ENCODE measurements at places on chromosomes 7 and 10.

DNA sequence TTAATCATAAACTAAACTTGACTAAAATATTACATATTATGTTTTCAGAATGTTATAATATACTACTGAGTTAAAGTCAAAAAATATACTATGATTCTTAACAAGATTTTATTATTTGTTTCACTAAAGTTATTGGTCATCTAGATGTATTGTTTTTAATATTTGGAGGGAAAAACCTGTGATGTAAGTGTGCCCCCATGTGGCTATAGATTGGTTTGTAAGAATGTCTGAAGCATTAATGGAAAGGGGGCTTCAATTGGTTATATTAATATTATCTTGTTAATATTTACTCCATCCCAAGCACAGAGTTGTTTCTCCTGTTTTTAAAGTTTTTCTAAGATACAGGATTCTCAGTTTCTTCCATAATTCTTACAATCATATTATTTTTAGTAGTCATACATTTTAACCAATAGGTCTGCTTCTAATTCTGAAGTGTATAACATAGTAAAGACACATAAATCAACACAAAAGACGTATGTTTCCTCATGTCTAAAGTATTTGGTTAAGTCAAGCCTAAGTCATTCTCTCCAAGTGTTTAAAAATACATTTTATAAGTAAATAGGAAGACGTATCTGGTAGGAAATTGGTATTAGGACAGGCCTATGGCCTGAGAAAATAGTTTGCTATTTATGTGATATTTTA is 58.0 kb downstream of the GNAT3 start:
- DNase-seq, result no peak

- DNase-seq, result no peak
Observed at GRCh38 chr7:156192921-156193320, 380.7 kb upstream of the SHH start.

DNA sequence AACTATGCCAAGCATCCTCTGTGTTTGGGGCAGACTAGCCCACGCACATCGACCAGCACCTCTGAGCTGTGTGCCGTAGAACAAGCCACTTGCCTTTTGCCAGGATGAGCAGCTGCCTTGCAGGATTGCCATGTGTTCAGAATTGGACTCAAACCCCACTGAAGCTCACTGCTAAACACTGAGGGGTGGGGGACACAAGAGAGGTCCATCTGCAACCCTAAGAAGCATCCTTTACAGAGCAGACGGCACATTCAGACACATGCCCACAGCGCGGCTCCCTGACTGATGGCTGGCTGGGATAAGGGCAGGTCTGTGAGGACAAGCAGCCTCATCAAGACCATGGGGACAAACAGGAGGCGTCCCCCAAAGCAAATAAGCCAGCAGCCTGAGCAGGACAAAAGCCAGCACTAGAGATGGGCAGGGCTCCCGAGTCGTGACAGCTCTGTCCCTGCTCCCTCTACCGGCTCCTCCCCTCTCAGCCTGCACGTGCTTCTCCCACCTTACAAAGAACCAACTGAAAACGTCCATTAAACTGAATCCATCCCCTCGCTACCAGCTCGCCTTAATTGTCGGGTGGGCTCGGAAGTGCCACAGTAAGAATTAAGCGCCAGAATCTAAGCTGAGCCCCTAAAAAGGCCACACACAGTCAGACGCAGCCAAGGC is 114.2 kb downstream of the PRKAG2 start:
- no peak for DNase-seq

DNA sequence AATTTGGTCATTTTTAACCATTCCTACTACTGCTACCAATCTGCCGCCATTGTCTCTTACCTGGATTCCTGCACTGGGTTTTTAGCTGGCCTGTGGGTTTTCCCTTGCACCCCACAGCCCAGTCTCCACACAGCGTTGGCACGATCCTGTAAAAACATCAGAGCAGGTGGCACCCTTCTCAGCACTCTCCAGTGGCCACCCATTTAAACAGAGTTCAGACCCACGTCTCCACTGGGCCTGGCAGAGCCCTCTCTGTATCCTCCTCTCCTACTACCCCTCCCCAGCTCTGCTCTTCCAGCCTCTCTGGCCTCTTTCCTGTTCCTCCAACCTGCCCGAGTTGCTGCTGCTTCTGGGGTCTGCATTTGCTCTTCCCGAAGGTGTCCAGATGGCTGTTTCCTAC is 259.4 kb downstream of the SDK1 start:
- DNase-seq, result no peak

GRCh38 chr7:11896663-11897062 is 64.7 kb upstream of the THSD7A start:
- DNase-seq, result no peak

DNA sequence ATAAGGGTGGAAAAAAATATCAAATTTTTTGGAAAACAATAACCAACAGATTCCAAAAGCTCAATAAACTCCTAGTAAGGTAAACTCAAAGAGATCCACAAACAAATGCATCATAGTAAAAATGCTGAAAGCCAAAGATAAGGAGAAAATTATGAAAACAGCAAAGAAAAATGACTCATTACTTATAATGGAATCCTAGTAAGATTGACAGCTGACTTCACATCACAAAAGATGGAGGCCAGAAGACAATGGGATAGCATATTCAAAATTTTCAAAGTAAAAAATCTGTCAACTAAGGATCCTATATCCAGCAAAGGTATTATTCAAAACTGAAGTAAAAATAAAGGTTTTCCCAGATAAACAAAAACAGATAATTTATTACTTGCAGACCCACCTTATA is 183.4 kb upstream of the VIPR2 start:
- no peak for DNase-seq

- no peak for DNase-seq
Observed at GRCh38 chr7:103501206-103501605, 55.2 kb upstream of the SLC26A5 start.

GRCh38 chr7:52540041-52540440 is 495.4 kb upstream of the POM121L12 start:
- no peak for DNase-seq

DNA sequence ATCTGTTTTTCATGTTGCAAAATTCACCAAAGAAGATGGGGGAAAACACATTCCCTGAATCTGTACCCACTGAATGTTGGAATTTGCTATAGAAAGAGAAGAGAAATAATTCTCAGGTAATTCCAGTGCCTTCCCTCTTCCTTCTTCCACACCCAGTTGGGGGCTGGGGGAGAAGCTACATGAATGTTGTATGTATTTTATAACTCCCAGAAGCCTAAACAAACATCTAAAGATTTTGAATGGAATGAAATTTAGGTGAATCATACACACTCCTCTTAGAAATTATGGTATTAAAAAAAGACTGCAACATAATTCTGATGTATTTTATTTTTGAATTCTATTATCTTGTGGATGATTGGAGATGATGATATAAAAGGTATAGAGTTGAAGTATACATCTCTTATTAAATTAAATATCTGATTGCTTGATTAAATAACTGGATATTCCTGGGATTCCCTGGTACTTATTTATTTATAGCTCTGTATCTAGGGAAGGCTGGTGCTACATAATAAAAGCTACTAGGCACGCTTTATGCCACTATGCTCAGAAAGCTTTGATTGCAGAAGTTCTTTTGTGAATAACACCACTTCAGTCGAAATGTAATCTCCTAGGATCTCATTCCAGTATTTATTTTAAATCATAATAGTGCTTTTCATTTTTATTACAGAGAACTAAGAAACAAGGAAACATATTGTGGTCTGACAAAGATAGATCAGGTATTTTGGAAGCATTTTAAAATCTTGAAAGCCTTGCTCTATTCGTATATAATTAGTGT is 98.5 kb downstream of the MCU start:
- no peak for DNase-seq

DNA sequence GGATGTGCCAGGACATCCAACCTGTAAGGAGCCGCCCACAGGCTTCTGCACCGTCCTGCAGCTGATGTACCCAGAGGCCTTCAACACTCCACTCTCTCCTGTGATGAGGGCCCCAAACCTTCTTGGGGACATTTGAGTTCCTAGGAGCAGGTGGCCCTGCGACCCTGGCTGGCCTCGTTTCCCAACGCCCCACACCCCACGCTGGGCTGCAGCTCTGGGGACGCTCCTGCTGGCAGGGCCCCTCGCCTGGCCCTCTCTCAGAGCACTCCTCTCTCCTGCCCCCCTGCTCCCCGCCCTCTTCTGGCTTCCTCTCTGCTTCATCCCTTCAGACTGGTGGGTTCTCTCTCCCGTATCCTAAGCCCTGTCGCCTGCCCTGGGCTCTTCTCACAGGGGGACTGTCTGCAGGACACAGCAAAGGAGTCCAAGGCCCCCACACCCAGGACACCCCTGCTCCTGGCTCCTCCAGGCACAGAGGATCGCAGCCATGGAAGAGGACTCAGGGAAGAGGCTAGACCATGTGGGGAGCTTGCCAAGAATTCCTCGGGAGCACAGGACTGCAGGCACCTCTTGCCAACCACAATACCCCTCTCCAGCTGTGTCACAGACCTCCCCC is 541.4 kb downstream of the TCERG1L start:
- no peak for DNase-seq

- peak; percentile 85 for DNase-seq
Observed at GRCh38 chr7:39838326-39838725, 111.7 kb upstream of the CDK13 start.

- DNase-seq, result no peak
Observed at GRCh38 chr7:144853542-144853941, 17.7 kb upstream of the TPK1 start.

DNA sequence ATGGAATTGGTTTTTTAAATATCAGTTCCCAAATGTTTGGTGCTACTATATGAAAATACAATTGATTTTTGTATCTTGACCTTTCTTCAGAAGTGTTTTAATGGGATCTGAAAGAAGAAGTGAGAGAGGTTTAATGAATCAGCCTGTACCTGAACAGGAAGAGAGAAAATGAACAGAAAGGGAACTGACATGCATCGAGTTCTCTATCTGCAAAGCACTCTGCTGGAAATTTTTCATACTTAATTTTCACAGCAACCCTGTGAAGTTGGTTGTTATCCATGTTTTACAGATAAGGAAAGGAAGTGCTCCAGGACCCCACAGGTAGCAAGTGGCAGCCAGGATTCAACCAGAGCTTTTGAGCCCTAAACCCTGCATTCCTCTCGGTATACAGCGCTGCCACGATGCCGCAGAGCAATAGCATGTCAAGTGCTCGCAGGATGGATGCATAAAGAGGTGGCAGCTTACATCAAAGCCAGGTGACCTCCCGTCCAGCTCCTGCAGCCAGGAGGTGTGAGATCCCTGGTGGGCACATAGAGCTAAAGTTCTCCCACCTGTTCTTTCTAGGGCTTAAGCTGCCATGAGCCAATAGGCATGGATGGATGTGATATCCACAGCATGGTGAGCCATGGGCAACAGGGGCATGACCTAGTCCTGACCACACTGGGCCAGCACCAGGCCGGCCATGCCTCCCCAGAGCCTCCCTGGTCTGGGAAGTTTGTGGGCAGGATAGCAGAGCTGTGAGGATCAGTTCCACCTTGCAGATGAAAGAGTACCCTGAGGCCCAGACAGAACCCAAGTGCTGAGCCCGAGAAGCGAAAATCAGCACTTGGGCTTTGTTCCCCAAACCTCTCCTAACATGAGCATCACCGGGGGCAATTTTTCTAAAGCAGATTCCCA is 57.2 kb downstream of the CALML3 start:
- DNase-seq, result no peak

DNA sequence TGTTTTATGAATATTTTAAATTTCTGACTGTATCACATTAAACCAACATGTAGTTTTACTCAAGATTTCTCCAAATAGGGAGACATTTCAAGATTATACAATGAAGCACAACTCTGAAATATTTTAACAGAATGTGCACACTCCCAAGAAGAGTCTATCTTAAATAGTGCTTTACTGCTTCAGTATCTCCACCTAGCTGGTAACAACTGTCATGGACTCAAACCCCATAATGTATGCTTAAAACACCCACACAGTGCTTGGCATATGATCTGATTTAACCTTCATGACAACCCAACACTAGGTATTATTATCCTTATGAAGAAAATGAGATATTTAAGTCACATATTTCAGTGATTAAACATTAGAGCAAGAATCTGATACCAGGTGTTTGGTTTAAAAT is 45.9 kb downstream of the ASZ1 start:
- no peak for DNase-seq

DNA sequence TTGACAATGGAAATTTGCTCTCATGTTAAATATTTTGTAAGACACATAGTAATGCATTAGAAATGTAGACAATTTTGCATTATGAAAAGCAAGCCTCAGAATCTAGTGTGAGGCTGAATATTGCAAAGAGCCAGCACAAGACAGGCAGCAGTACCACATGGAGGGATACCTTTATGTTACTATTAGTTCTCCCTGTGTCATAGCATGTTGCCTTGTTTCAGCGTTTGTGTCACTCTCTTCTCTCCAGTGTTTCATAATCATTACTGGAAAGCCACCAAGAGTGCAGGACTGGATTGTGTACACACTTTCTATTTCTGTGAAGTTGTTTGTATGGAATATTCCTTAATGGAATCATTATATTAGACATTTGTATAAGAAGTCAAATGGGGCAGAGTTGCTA is 8.5 kb downstream of the AHR start:
- no peak for DNase-seq

- no peak for DNase-seq
Observed at GRCh38 chr7:28487487-28487886, 75.2 kb downstream of the CREB5 start.

DNA sequence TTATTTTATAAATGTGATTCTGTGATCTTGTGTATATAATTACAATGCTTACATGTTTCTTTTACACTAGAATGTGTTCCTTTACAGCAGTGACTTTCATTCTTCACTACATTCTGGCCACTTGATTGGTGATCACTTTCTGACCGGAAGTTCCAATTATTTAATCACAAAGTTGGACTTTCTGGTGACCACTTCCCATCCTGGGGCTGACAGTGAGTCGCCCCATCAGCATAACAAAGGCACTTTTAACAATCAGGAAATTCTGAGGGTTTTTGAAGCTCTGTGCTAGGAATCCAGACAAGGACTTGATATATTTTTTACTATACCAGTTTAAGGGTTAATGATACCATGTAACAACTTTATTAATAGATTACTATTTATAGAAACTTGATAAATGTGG is 282.3 kb upstream of the KAT6B start:
- no peak for DNase-seq

DNA sequence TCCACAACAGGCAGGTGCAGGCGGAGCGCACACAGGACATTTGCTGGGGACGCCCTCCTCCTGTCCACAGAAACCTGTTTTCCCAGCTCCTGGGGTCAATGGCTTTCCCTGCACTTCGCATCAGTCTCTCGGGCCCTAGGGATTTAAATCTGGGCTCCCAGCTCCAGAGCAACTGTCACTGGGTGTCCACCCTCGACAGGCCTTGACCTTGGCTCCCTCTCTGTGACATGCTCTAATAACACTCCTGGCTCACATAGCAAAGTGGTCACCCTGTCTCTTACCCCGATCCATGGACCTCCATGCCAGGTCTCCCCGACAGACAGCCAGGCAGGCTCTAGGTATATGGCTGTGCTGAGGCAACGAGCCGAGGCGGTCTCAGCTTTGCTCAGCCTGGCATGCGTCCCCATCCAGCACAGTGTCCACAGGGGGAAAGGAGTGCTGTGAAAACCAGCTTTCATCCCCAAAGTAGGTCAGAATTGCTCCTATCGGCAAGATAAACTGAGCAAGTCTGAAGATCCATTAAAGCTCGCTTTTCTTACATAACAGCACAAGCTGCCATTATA is 195.6 kb downstream of the TNS3 start:
- no peak for DNase-seq

All from LoVo (cell line).